ENCODE measurements at places on chromosomes 12 and 14.
A peak's percentile ranks its signal among the peaks of the same experiment; 100 is the strongest.

GRCh38 chr12:118625050-118625675 lies 248.8 kb downstream of the SUDS3 start:
- DNase-seq, result peak; percentile 8

- DNase-seq, result no peak
Observed at GRCh38 chr12:121903202-121903601, 14.6 kb downstream of the PSMD9 start.

- DNase-seq, result no peak
Observed at GRCh38 chr14:92501891-92502351, 11.7 kb upstream of the RIN3 start.

DNA sequence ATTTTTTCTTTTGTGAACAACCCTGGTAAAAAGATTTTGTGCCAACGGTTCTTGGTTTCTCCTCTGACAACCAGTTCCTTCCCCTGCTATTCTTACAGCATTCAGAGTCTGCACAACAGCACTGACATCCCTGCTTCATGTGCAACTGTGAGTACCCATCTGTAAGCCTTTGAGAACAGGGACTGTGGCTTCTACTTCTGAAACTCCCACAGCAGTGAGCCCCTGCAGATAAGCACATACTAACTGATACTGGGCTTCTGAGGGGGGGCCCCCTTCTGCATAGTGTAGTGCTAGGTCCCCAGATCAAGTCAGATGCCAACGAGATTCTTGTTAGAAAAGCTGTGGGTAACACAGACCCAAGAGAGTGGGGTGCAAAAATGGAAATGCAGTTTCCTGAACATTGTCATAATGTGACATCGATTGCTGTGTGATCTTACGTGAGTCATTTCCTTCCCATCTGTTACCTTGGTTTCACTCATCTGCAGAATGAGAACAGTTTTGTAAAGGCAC lies 11.1 kb upstream of the NINJ2 start:
- no peak for DNase-seq

DNA sequence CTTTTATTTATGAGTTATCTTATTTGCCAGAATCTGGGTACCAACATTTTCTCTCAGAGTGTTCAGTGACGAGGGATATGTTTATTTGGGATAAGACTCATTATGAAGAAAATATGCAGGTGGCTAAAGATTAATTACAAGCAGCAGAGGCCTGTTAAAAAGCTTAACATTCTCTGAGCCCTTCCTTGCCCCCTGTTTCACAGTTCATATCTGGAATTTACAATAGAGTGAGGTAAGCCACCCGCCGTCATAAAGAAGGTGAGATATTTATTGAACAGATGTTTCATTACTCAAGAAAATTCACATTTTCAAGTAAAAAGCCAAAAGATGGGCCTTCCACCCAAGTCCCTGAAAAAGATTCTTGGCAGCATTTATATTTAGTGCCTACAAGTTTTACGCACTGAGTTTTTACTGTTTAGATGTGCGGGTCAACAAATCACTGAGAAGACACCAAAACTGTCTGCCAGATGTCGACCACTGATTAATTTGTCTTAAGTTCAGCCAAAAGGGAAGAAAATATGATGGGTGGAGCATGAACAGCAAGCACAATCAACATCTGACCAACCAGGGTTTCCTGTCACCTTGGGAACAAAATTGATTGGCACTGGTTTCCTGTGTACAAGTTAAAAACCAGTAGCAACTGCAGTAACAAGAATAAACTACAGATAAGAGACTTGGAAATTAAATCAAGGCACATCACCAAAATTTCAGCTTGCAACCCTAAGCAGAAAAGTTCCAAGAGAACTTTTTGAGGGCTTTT lies 85.5 kb upstream of the PTPRB start:
- no peak for DNase-seq

GRCh38 chr12:122992386-122992785 lies 11.9 kb downstream of the ARL6IP4 start:
- DNase-seq, result no peak

- no peak for DNase-seq
Observed at GRCh38 chr14:60329274-60329673, 80.3 kb downstream of the PPM1A start.

GRCh38 chr14:100979780-100980179 lies 76.3 kb upstream of the RTL1 start:
- no peak for DNase-seq

DNA sequence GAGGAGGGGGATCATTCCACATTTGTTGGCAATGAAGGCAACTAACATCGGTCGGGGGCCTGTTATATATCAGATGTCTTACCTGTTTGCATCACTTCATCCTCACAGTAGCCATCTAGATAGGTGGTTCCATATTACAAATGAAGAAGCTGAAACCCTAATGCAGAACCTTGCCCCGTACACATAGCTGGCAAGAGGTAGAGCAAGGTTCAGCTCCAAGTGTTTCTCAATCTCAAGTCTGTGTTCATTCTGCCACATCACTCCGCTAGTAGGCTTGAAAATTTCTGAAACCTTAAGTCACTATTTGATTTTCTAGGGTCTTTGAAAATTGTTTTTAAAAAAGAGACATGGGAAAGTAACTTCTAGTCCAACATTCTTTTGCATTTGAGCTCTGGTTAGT lies 17.0 kb downstream of the AVPR1A start:
- no peak for DNase-seq

DNA sequence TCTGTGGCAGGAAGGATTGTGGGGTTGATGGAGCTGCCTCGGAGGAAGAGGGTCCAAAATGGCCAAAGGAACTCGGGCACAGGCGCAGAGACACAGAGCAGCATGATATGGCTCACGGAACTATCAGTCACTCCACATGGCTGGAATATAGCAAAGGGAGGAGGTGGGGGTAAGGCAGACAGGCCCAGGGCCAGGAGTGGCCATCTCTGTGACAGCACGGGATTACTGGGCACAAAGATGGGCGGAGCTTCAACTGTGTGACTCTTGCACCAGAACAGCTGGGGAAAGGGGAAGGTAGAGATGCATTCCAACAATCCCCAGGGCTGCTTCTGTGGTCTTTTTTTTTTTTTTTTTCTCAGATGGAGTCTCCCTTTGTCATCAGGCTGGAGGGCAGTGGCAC lies 24.8 kb upstream of the EML1 start:
- peak; percentile 91 for DNase-seq

- no peak for DNase-seq
Observed at GRCh38 chr14:104753528-104754212, 723 bp downstream of the SIVA1 start.

DNA sequence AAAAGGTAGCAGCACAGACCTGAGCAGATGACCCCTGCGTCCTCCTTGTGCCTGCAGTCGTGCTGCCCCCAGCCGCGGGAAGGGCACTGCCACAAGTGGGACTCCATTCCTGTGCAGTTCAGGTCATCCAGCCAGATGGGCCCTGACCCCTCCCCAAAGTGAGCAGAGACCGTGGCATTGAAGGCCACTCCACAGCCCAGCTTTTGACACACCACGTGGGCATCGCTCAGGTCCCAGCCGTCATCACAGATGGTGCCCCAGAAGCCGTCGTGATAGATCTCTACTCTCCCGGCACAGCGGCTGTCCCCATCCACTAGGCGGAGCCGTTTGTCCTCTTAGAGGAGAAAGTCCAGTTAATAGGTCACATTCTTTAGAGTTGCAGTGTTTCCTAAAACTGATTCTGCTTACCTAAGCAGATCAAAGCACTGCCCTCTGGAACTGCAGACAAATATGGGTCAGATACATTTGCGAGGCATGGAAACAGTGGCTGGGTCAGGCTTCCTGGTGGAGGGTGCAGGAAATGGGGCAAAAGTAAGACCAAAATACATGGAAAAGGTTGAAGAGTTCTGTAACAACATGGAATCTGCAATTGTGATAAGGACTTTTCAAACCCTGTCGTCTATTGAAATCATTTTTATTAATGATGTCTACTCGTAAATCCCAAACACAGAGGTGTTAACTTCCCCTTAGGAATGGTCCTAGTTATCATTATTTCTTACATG lies 69.4 kb downstream of the CD163L1 start:
- peak; percentile 38 for DNase-seq

GRCh38 chr14:66444271-66444927 lies 41.8 kb upstream of the CCDC196 start:
- peak; percentile 36 for DNase-seq

GRCh38 chr14:27642251-27642866 lies 1044.5 kb upstream of the NOVA1 start:
- no peak for DNase-seq

- DNase-seq, result no peak
Observed at GRCh38 chr12:119678459-119678858, 10.5 kb downstream of the PRKAB1 start.

- no peak for DNase-seq
Observed at GRCh38 chr14:92247341-92247740, 75.6 kb upstream of the SLC24A4 start.

DNA sequence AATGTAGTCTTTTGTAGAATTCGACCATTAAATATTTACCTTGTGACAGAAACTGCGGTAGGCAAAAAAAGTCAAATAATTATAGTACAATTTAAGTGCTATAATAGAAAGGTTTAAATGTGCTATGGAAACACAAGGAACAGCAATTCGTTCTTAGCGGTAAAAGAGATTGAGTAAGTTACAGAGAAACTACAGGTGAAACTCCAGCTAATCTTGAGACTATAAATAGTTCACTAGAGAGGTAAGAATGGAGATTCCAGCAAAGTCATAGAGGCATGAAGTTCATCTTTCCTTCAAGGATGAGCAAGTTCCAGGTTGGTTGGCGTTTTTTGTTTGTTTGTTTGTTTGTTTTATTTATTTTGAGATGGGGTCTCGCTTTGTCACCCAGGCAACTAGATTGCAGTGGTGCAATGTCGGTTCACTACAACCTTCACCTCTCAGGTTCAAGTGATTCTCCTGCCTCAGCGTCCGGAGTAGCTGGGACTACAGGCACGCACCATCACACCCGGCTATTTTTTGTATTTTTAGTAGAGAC lies 878 bp upstream of the R3HDM2 start:
- DNase-seq, result no peak

GRCh38 chr14:96658611-96659010 lies 138.6 kb upstream of the VRK1 start:
- no peak for DNase-seq

GRCh38 chr14:95515080-95515489 lies 1.4 kb downstream of the SYNE3 start:
- peak; percentile 98 for DNase-seq

DNA sequence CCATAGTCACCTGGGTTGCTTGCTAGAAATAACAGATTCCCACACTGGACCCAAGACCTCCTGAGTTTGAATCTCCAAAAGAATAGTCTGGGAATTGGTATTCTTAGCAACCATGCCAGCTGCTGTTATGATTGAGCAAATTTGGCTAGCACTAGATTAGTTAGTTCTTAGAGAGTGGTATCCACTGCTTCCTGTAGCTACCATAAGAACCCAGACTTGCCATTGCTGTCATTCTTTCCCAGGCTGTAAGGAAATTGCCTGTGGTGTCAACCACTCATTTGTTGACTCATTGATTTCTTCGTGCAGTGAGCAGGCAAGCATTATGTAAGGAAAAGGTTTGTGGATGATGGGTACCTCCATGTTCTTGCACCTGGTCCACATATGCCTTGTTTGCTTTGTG lies 201.8 kb upstream of the RGS6 start:
- no peak for DNase-seq
